Activated naive CD4-positive, alpha-beta T cell treated with anti-CD3 and anti-CD28 coated beads for 36 hours (primary cell): ENCODE measurements at places on chromosomes 2 and 18. TPM values are rescaled to one million over a fixed set of nuclear protein-coding genes. Genes with fewer than 3 reads are reported as not detected.

ABHD1 gene
- total RNA-seq = 0.17 TPM

DNA sequence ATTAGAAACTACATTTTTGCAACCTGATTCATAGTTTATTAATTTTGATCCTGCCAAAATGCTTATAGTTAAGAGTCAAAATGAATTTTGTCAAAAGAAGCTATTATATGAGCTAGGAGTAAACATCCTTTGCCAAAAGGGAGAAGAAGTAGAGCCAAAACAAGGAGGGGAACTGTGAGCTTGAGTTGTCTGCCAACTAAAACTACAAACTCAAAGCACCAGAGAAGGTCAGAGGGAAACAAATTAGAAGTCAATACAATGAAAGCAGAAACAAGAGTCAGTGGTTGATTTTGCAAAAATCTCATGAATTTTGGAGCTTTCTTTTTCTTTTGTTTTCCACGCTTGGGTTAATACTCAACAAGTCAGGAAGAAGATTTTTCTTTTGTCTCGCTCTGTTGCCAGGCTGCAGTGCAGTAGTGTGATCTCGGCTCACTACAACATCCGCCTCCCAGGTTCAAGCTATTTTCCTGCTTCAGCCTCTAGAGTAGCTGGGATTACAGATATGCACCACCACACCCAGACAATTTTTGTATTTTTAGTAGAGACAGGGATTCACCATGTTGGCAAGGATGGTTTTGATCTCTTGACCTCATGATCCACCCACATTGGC, 508.5 kb downstream of the RIT2 start:
- H3K4me1 ChIP-seq = no peaks in the 10 kb centered on the region
- no peak overlapping the region for H3K27ac ChIP-seq
- DNase-seq = no peak
- H3K36me3 ChIP-seq = no peaks in the 10 kb centered on the region

DNA sequence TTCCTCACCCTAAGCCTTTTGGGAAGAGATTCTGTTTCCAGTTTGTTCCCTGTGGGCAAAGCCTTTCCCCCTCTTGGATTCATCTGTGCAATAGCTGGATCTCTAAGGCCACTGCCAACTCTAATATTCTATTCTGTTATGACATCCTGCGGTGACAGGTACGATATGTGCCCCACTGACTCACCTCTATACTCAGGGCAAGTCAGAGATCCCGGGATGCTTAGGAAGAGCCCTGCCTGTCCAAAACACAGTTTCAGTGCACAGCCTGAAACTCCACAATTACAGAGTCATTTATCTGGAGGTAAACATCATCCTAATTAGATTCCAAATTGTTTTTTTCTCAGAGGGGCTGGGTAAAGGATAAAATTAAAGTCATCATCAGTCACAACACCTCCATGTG, 190.2 kb downstream of the TFCP2L1 start:
- no peaks in the 10 kb centered on the region for H3K36me3 ChIP-seq
- H3K27ac ChIP-seq = no peak overlapping the region
- H3K4me1 ChIP-seq = no peaks in the 10 kb centered on the region
- no peak for DNase-seq
- no peak overlapping the region for H3K4me3 ChIP-seq

- H3K4me1 ChIP-seq = no peaks in the 10 kb centered on the region
- no peaks in the 10 kb centered on the region for H3K27me3 ChIP-seq
- no peak overlapping the region for H3K4me3 ChIP-seq
- no peaks in the 10 kb centered on the region for H3K36me3 ChIP-seq
- no peak overlapping the region for H3K27ac ChIP-seq
Measured at GRCh38 chr2:235206980-235207579, 255.3 kb downstream of the SH3BP4 start.

DNA sequence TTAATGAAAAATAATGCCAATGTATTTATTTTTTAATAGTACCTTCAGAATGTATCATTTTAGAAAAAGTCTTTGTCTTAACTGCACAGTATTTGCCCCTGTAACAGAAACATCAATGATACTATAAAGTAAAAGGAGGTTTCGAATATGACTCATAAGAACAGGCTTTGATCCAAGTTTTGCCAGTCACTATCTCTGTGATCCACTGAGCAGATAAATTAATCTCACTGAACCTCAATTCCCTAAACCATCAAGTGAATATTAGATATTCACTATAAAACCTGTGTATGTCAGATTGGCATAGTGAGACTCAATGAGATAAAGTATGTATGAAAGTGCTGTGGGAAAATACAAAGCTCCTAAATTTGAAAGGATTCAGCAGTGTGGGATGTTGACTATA, 292.1 kb downstream of the EXOC6B start:
- no peak for DNase-seq
- no peaks in the 10 kb centered on the region for H3K36me3 ChIP-seq

- no peak overlapping the region for H3K4me3 ChIP-seq
- peak; percentile 59 for DNase-seq
- H3K36me3 ChIP-seq = peaks cover 25% of the 10 kb centered on the region
- peak overlapping the region; percentile 90 for H3K27ac ChIP-seq
- H3K4me1 ChIP-seq = peaks cover 36% of the 10 kb centered on the region
Measured at GRCh38 chr2:20350041-20350712, 467 bp downstream of the PUM2 start.

DNA sequence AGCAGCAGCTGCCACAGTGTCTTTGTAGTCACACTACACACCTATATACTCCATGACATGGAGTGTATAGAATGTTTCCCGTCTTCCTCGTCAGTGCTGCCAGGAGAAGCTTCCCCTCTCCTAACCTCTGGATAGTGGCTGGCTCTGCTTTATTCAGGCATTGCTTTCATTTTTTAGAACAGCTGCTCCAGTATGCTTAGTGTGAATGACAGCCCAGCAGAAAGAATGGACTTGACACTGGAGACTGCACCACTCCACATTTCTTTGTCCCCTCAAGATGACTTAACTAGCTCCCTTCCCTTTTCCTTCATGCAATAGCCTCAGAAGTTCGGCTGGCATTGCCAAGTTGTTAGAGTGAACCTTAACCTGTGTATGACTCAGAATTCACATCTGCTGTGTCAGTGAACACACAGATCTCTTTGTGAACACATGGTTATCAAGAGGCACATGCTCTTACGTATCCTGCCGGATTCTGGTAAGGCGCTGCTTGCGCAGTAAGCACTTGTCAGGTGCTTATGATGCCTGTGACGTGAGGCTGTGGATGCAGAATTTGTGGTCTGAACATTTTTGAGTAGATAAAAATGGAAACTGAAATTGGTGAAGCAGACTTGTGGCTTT, 73.9 kb downstream of the NEDD4L start:
- H3K4me3 ChIP-seq = no peak overlapping the region
- DNase-seq = peak; percentile 24
- no peaks in the 10 kb centered on the region for H3K36me3 ChIP-seq
- H3K4me1 ChIP-seq = peaks cover 5% of the 10 kb centered on the region
